ENCODE measurements at places on chromosomes 12 and 14.

- no peak for DNase-seq
Measured at GRCh38 chr12:15955281-15955680, 44.1 kb downstream of the DERA start.

- DNase-seq = no peak
Measured at GRCh38 chr14:90783344-90783743, 32.9 kb downstream of the TTC7B start.

- DNase-seq = no peak
Measured at GRCh38 chr12:102430661-102431060, 49.7 kb downstream of the IGF1 start.

DNA sequence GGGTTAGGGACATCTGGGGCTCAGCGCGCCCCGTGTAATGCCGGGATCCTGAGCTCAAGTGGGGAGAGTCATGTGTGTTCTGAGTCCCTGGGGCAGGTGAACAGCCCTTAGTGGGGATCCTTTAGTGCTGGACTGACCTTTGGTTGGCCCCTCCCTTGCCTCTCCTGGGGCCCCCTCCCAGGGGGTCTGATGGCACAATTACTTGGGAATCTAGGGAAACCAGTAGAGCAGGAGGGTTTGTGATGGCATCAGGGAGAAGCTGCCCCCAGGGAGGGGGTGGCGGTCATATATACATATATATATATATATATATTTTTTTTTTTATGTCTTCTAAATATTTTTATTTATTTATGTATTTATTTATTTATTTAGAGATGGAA lies at the start of gene MORN3:
Gene MORN3 (minus strand): TSS at position 134 of the 380 bp plus-strand sequence. CDS start 171 bp downstream, outside the sequence.
- no peak for DNase-seq

DNA sequence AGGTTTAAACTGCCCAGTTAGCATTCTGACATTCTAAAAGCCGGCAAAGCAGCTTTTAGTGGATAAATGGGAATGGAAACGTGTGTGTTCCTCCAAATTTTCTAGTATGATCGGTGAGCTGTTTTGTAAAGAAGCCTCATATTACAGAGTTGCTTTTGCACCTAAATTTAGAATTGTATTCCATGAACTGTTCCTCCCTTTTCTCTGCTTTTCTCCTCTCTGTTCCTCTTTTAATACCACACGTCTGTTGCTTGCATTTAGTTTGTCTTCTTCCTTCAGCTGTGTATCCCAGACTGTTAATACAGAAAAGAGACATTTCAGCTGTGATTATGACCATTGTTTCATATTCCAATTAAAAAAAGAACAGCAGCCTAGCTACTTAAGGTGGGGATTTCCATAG lies 10.7 kb downstream of the DYRK2 start:
- DNase-seq = no peak

GRCh38 chr12:116060764-116061163 lies 216.7 kb downstream of the MED13L start:
- DNase-seq = peak; percentile 23

GRCh38 chr12:69569236-69569635 lies 16.0 kb upstream of the CCT2 start:
- DNase-seq = no peak

GRCh38 chr14:104521816-104522745 lies 57.5 kb upstream of the C14orf180 start:
- DNase-seq = no peak

DNA sequence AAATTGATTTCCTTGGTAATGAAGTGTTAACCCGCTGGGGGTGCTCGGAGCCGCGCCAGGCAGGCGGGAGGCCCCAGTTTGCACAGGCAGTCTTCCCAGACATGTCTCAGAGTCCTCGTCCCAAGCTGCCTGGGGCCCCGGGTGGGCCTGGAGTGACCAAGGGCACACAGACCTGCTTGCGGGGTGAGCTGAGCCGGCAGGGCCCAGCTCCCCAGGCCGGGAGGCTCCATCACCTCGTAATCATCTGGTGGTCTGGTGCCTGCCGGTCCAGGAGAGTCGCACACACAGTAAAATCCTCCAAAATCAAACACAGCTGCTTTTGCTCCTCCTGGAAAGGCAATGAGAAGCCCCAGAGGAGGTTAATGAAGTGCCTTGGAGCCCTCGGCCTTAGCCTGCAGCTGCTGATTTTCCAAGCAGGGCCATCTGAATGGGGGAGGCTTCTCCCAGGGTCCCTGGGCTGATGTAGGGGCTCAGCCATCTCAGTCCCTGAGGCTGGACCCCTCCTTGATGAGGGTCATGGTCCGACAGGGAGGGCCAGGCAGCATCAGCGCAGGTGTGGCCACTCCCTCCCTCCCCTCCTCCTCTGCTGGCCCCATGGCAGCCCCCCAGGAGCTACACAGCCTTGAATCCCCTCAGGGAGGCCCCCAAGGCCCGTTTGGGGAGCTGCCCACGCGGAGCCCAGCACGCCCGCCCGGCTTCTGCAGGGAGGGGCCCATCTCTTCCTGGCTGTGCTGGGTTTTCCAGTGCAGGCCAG lies 39.4 kb upstream of the FBRSL1 start:
- no peak for DNase-seq

- no peak for DNase-seq
Measured at GRCh38 chr12:44021471-44021971, 185.6 kb downstream of the TMEM117 start.

GRCh38 chr12:68109444-68110217 lies 49.9 kb downstream of the IFNG start:
- DNase-seq = no peak

GRCh38 chr14:95033682-95034632 lies 123.4 kb downstream of the DICER1 start:
- DNase-seq = no peak

- DNase-seq = no peak
Measured at GRCh38 chr12:79329933-79330332, 360.8 kb downstream of the PAWR start.

- DNase-seq = no peak
Measured at GRCh38 chr12:48163150-48163747, 5.9 kb upstream of the ASB8 start.

GRCh38 chr12:122871851-122872780 lies 23.8 kb downstream of the VPS37B start:
- DNase-seq = no peak

GRCh38 chr12:13116259-13116658 lies 12.8 kb upstream of the GSG1 start:
- DNase-seq = no peak

DNA sequence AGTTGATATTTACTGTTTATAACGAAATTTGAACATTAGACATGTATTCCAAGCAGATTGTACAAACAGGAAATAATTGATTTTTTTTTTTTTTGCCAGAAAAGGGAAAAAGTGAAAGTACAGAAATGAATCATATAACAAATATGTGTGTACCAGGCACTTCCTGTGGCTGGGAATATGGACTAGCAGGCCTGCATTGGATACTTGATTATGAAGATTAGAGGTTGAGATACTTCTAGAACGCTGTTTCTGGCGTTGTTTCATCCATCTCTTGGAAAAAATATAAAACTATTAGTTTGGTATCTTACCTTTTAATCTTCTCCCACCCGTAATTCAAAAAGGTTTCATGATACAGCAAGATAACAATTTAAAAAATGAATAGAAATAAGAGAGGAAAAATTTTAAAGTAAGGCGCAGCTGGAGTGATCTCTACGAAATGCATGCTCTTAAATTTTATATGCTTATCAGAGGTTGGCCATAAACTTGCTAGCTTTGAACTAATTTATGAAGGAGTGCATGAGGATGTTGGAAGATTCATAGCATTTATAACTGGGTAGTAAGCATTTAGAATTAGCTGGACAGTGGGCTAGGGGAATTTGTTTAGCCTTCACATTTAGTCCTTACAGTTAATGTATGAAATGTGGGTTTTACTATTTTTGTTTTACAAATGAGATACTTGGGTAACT lies 90.8 kb downstream of the AEBP2 start:
- no peak for DNase-seq

- no peak for DNase-seq
Measured at GRCh38 chr14:100394886-100395672, 71.9 kb downstream of the SLC25A47 start.

GRCh38 chr14:43145361-43145760 lies 1361.7 kb downstream of the FSCB start:
- DNase-seq = no peak

GRCh38 chr12:71007020-71007419 lies 86.5 kb upstream of the PTPRR start:
- no peak for DNase-seq

DNA sequence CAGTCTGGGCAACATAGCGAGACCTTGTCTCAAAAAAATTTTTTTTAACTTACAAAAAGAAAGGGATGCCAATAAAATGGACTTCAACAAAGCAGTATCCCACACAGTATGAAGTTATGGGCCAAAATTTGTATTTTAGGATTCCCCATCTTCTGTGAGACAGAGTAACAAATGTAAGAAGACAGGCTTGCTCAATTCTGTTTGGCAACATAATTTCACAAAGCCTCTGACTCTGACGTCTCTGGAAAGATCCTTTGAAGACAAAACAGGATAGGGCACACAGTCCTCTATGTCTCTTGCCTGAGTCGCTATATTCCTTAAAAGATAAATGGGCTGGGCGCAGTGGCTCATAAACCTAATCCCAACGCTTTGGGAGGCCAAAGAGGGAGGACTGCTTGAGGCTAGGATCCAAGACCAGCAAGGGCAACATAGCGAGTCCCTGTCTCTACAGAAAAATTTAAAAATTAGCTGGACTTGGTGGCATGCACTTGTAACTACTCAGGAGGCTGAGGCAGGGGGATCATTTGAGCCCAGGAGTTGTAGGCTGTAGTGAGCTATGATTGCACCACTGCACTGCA lies 1.1 kb upstream of the HOMEZ start:
- DNase-seq = no peak

GRCh38 chr12:38775457-38775856 lies 129.9 kb downstream of the CPNE8 start:
- DNase-seq = no peak

DNA sequence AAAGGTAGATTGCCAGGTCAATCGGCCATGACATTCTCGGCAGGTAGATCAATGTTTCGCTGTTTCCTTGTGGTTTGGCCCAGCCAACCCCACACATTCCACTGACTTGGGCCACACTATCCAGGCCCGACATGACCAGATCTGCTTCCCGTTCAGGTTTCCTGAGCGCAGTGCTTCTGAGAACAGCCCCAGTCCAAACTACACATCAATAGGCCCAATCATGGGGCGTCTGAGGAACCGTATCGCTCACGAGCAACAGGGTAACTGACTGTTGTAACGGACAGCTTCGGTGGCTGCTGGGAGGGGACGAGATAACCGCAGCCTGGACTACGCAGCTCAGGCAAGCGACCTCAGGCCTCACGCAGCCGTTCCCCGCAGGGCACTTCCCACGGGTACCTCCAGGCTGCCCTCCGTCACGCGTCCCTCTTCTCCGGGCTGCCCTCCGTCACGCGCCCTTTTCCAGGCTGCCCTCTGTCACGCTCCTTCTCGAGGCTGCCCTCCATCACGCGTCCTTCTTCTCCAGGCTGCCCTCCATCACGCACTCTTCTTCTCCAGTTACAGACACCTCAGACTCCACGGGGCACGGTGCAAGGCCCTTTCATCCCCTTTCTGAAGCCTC lies 14.7 kb downstream of the ZNF605 start:
- DNase-seq = no peak

GRCh38 chr12:96471368-96472050 lies 17.9 kb upstream of the CFAP54 start:
- no peak for DNase-seq

- no peak for DNase-seq
Measured at GRCh38 chr14:57610631-57611030, 117.0 kb upstream of the CCDC198 start.

DNA sequence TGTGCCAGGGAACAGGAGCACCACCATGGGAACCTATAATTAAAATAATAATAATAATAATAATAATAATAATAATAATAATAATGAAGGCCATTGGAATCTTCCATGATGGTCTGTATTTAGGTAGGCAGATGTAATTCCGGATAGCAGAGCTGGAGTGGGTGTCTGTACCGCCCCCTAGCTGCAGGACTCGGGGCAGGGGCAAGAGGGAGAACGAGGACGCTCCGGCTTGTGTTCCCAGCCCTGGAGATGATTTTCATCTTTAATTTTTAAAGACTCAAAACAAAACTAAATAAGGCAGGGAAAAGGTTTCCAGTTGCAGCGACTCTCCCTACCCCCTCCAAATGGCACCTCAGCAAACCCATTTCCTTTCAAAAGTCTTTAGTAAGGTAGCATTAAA lies 501.1 kb downstream of the VRK1 start:
- no peak for DNase-seq

DNA sequence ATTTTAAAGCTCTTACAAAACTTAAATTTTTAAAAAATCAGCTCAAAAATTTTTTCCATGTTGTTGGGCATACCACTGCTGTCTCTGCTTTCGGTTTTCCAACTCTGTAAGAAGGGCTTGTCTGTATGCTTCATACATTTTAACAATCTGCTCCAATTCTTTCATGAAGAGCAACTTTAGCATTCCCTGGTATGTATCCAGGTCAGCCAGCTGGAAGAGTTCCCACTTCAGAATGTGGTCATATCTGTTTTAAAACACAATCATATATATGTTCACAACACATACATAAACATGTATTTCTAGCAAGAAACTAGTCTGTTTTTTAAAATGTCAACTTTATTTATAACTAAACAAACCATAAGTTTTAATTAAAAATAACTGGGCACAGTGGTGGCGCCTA lies 33.0 kb downstream of the SAV1 start:
- no peak for DNase-seq

DNA sequence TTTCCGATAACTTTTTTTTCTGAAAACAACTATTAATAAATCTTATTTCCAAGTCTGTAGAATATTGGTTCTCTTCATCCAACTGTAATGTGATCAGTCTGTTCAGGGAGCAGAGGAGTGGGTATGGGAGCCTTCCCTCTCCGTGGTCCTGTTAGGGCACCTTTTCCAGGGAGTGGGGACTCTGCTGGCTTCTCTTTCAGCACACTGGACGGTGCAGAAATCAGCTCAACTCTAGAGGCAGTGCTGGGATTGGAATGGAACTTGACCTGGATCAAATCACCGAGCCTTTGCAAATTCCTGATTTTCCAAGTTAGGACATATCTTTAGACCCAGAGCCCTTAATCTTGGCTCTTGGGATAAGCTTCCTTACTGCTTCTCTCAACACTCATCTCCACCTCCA lies 630.4 kb downstream of the DIO2 start:
- DNase-seq = no peak

DNA sequence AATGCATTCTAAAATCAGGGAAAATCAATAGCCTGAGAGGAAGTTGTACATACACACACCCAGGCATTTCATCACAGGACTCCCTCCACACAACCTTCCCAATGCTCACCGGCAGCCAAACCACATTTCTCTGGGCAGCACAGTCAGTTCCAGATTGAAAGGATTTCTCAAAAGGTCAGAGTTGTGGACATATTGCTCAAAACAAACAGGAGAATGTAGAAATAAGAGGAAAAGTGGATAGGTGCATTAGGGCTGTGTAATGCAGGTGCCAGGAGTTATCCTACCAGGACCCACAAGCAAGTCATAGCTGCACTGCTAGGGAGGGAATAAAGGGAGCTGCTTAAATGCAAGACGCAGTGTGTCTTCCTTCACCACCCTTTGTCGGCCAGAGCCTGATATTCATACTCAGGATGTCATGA lies 62.9 kb downstream of the GCH1 start:
- DNase-seq = no peak
